ENCODE measurements at places on chromosomes 5 and 9.

DNA sequence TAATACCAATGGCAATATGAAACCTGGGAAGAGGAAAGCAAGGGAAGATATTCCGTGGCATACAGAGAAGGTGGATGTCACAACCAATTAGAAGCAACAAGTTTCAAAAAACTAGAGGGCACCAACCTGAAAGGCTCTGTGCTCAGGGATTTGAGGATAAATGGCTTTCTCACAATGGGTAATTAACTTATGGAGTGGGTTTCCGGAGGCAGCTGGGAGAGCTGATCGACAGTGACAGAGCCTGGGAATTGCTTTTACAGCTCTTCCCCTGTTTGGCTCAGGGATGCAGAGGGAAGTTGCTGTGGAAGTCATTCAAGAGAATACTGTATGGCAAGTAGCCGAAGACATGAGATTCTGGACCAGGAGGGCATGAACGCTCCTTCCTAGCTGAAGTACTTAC is 237.0 kb downstream of the KIF4B start:
- no peak for DNase-seq

GRCh38 chr9:15372455-15372854 is 50.2 kb upstream of the SNAPC3 start:
- DNase-seq, result no peak

- DNase-seq, result peak; percentile 4
Observed at GRCh38 chr5:148290271-148291195, 21.7 kb upstream of the SPINK7 start.

GRCh38 chr9:100729336-100729895 is 151.5 kb downstream of the CAVIN4 start:
- DNase-seq, result no peak

GRCh38 chr9:22395687-22396141 is 50.9 kb upstream of the DMRTA1 start:
- DNase-seq, result no peak

GRCh38 chr5:131110256-131110594 is 54.8 kb downstream of the HINT1 start:
- DNase-seq, result no peak

DNA sequence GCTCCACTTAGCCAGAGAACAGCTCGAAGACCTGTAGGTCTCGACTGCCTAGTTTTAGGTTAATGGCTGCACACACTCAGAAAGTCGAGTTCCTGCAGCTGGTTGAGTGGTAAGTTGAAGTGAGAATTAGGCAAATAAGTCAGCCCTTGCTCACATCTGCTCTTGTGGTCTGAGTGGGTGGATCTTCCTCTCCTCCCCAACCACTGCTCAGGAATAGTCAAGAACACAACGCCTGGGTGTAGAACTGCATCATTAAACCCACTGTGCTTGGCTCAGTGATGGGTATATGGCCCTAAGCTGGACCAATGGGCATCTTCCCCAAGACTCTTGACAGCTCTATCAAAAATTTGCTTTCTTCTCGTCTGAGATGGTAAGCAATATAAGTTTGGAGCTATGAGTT is 20.9 kb upstream of the ADAM19 start:
- no peak for DNase-seq

- DNase-seq, result no peak
Observed at GRCh38 chr9:90065851-90066250, 461.0 kb downstream of the GADD45G start.

GRCh38 chr9:21689854-21690253 is 112.6 kb upstream of the MTAP start:
- DNase-seq, result no peak

DNA sequence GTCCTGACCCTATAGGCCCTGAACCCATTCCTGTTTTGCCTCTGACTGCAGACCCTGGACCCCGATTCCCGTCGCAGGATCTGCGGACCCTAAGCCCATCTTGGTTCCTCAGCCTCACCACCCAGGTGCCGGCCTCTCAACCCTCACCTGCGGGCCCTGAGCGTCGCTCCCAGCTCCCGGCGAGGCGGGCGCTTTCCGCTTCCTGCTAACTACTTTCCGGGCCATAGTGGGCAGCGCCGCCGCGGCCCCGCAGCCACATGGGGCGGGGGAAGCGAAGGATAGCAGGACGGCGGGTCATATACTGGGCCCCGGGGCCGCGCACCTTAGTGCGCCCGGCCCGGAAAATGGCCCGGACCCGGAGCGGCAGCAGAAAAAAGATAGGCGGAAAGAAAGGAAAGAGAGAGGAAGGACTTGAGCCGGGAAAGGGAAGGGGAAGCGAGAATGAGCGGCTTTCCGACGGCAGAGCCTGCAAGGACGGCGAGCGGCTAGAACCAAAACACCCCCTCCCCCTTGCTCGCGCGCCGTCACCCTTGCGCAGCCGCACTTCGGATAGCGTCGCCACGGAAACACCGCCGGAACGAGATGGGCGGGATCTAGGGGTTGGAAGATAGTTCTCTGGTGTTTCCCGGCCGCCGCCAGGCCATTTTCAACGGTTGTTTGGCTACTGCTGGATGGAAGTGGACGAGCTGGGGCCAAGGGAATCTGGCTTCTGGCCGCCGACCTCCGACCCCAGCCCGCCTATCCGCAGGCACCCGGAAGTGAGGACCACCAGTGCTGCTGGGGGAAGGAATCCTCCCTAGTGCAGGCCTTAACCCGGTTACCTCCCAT is at the start of gene DCAF12:
DCAF12 (minus strand) TSS at position 492 of the 828 bp plus-strand sequence; CDS start at position 225, 267 bp downstream.
- peak; percentile 91 for DNase-seq

- peak; percentile 87 for DNase-seq
Observed at GRCh38 chr9:97632985-97633858, at the start of the genes NCBP1 and TSTD2. Gene NCBP1, plus strand, starts transcription at chr9:97633821. Its CDS starts 61 bp downstream, at chr9:97633882. Gene TSTD2, minus strand, starts transcription at chr9:97633368. Its CDS starts 5,806 bp downstream, at chr9:97627562.

DNA sequence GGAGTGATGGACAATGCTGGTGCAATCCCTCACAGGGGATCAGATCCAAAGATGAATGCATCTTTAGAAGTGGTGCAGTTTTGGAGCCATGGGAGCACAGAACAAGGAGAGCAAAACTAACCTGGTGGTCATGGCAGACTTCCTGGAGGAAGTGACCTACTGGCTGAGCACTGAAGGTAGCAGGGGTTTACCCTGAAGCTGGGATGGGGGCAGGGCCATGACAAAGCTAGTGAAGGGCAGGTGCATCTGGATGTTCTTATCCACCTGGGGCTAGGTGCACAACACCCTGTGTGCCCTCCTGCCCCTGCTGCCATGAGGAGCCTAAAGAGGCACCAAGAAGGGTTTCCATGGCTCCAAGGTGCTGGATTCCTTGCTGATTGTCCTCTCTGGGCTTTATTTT is 11.5 kb upstream of the PITX1 start:
- no peak for DNase-seq

GRCh38 chr5:123371575-123372179 is 51.5 kb downstream of the CEP120 start:
- DNase-seq, result no peak

DNA sequence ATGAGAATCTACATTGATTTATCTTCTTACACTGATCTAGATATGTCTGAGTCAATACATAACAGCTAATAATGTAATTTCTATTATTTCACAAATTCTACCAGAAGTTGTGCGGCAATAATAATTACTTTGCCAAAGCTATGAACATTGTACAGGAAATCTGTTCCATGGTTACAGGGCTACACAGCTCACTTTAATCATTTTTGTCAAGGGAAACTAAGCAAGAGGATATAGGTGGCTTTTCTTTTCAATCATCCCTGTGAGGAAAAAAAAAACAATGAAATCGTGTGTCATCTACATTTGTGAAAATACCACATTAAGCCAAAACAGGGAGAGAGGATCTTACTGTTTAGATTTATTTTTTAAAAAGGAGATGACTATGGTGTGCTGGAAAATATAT is 717.4 kb downstream of the NR2F1-AS1 start:
- no peak for DNase-seq

DNA sequence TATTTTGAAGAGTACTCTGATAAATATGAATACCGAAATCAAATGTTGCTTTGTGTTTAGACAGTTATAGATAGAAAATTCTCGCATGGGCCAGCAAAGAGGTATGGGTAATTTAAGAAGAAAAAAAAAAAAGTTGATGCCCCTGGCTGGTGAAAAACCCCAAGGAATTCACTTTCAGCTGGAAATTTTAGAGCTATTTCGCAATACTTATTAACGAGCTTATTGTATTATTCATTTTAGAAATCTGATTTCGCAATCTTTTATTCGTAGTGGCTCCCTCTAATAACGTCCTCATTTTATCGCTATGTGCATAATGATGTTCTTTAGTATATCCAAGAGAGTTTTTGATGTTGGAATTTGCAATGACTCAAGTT is 18.5 kb upstream of the FER start:
- DNase-seq, result no peak

All from frontal cortex (tissue), 4 donors.